ENCODE measurements at places on chromosomes 12 and 14.
A peak's percentile ranks its signal among the peaks of the same experiment; 100 is the strongest.

DNA sequence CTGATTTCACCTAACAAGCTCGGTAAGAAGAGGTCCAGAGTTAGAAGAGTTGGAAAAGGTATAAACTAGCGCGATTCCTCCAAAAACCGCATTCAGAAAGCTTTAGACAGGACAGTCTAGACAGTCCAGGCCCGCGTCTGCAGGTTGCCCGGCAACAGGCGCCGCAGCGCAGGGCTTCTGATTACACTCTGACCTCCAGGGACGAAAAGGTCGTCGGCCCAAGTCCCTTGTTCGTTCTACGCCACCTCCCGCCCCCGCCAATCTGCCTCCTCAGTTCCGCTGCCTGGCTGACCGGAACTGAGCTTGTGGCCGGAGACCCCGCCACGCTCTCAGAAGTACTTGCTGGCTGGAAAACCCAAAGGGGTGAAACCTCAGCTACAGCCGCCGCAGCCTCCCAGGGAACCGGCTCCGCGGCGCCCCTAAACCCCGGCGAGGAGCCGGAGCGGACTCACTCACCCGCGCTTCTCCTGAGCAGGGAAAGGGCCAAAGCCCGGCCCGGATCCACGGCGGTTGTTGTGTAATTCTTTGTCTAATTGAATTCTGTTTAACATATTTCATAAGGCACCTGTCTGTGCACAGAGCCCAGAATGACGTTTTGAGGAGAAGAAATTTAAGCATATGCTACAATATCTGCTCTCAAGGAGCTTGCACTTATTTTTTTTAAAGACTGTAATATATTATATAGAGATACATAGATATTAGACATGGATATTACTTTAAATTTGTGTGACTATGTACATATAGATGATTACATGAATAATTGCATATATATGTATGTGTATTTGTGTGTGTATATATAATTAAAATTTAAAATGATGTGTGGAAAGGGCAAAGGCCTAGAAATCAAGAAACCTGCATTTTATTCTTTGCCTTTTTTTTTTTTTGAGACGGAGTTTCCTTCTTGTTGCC, at the start of gene CAPS2:
TSS of gene CAPS2 (minus strand) at position 407 of the 909 bp plus-strand sequence. CDS start 3,826 bp downstream, outside the sequence.
- H3K36me3 ChIP-seq, result no peaks in the 10 kb centered on the region
- H3K4me1 ChIP-seq, result peaks cover 8% of the 10 kb centered on the region
- peak; percentile 60 for DNase-seq
- H3K27ac ChIP-seq, result peak within 1 kb of the TSS; percentile 43

DNA sequence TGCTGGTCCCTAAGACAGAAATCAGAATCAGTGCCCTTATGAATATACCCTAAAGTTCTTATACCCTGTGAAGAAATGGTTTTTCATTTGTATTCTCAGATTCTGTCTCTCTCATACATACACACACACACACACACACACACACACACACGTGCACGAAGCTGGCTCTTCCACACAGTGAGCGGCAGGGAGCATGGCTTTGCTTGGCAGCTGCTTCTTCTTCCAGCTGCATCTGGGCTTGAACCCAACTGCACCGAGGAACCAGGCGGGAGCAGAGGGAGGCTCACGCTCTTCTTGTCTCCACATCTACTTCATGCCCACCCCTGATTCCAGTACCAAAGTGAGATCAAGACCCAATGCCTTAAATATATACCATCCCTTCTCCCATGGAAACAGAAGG, 19.4 kb downstream of the GRIN2B start:
- H3K27me3 ChIP-seq, result no peaks in the 10 kb centered on the region
- H3K36me3 ChIP-seq, result no peaks in the 10 kb centered on the region
- no peak overlapping the region for H3K27ac ChIP-seq
- no peak overlapping the region for H3K4me3 ChIP-seq

DNA sequence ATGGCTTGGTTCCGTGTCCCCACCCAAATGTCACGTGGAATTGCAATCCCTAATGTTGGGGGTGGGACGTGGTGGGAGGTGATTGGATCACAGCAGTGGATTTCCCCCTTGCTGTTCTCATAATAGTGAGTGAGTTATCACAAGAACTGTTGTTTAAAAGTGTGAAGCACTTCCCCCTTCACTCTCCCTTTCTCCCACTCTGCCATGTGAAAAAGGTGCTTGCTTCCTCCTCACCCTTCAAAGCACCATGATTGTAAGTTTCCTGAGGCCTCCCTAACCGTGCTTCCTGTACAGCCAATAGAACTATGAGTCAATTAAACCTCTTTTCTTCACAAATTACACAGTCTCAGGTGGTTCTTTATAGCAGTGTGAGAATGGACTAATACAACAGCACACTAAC, 5.3 kb upstream of the CEP128 start:
- H3K27ac ChIP-seq, result no peak overlapping the region
- no peak overlapping the region for H3K4me3 ChIP-seq
- DNase-seq, result no peak
- H3K4me1 ChIP-seq, result no peaks in the 10 kb centered on the region
- no peaks in the 10 kb centered on the region for H3K27me3 ChIP-seq

DNA sequence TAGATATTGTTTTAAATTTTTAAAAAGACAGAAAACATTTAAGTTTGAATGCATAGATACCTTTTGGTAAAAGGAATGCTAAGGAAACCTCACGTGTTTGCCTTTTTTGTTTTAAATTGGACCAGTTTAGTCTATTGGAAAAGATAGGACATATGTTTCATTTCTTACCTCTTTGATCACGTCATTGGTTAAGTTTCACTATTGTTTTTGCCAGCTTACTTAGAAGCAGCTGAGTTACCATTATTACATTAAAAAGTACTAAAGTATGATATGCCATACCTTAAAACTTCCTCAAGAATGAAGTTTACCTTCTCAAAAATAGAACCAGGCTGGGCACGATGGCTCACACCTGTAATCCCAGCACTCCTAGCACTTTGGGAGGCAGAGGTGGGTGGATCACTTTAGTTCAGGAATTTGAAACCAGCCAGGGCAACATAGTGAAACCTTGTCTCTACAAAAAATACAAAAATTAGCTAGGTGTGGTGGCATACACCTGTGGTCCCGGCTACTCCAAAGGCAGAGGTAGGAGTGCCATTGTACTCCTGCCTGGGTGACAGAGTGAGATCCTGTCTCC, 54.4 kb downstream of the SRGAP1 start:
- no peak overlapping the region for H3K4me3 ChIP-seq
- no peak overlapping the region for H3K27ac ChIP-seq
- no peaks in the 10 kb centered on the region for H3K36me3 ChIP-seq
- no peaks in the 10 kb centered on the region for H3K4me1 ChIP-seq
- no peak for DNase-seq

- no peaks in the 10 kb centered on the region for H3K36me3 ChIP-seq
- no peaks in the 10 kb centered on the region for H3K27me3 ChIP-seq
- H3K27ac ChIP-seq, result no peak overlapping the region
- DNase-seq, result no peak
- H3K4me1 ChIP-seq, result peaks cover 6% of the 10 kb centered on the region
- H3K4me3 ChIP-seq, result no peak overlapping the region
Observed at GRCh38 chr12:4118017-4118510, 155.5 kb upstream of the CCND2 start.

DNA sequence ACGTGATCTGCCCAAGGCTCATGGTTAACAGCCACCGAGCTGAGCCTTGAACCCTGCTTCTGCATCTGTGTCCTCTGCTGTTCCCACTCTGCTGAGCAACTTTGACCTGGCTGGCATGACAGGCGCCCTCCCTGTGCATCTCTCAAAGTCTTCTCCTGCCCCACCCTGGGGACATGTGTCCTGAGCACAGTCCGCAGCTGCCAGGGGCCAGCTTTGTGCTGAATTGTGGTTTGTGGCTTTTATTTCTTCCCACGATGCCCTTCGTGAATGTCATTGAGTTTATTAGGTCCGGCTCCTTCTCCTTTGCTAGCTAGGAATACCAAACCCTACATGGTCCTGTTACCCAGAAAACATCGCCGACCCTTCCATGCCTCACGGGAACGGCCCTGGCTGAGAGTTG, 161.0 kb downstream of the TSPAN9 start:
- no peaks in the 10 kb centered on the region for H3K36me3 ChIP-seq
- no peaks in the 10 kb centered on the region for H3K4me1 ChIP-seq
- no peaks in the 10 kb centered on the region for H3K27me3 ChIP-seq
- no peak for DNase-seq
- H3K4me3 ChIP-seq, result no peak overlapping the region

GRCh38 chr12:104736307-104736706, 221.8 kb downstream of the SLC41A2 start:
- no peaks in the 10 kb centered on the region for H3K27me3 ChIP-seq
- H3K36me3 ChIP-seq, result no peaks in the 10 kb centered on the region
- H3K4me1 ChIP-seq, result no peaks in the 10 kb centered on the region
- DNase-seq, result no peak

- H3K27ac ChIP-seq, result no peak overlapping the region
- no peak overlapping the region for H3K4me3 ChIP-seq
- no peak for DNase-seq
- no peaks in the 10 kb centered on the region for H3K27me3 ChIP-seq
- H3K4me1 ChIP-seq, result no peaks in the 10 kb centered on the region
- H3K36me3 ChIP-seq, result no peaks in the 10 kb centered on the region
Observed at GRCh38 chr12:31312431-31312830, 13.5 kb downstream of the SINHCAF start.
